ENCODE measurements at places on chromosomes 16 and 17.

DNA sequence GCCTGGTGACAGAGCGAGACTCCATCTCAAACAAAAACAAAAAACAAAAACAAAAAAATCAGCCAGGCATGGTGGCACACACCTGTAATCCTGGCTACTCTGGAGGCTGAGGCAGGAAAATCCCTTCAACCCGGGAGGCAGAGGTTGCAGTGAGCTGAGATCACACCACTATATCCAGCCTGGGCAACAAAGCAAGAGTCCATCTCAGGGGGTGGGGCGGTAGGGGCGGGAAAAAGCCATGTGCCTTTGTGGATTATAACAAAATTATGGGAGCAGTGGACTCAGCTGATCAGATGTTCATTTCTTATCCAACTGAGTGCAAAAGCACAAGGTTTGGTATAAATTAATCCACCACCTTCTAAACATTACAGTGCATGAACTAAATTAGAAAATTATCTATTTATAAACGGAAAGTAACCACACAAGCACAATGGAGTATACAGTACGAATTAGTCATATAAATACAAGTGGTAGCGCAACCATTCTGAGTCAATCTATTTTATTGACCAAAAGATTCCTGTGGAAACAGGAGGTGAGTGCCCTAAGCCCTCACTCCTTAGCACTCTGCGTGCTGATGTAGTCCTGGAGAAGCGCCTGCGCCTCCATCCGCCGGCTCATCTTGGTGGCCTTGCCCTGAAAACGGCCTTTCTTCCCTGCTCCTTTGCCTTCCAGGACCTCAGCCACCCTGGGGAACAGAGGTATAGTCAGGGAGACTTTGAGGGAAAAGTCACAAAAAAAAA is 14.0 kb downstream of the AARSD1 start:
- no peak for DNase-seq

DNA sequence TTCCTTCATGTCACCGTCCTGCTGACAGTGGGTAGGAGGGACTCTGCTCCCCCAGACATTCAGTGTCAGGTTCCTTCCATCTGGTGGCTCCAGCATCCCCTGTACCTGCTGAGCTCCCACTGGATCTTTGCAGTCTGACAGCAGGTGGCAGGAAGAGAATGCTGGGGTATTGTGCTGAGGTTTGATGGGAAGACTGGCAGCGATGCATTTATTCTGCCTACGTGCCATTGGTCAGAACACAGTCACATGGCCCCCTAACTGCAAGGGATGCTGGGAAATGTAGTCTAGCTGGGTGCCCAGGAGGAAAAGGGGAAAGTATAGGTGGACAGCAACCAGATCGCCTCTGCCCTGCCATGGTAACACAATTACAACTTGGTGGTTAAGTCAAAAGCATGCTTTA is 44.4 kb downstream of the IRX3 start:
- DNase-seq: no peak

DNA sequence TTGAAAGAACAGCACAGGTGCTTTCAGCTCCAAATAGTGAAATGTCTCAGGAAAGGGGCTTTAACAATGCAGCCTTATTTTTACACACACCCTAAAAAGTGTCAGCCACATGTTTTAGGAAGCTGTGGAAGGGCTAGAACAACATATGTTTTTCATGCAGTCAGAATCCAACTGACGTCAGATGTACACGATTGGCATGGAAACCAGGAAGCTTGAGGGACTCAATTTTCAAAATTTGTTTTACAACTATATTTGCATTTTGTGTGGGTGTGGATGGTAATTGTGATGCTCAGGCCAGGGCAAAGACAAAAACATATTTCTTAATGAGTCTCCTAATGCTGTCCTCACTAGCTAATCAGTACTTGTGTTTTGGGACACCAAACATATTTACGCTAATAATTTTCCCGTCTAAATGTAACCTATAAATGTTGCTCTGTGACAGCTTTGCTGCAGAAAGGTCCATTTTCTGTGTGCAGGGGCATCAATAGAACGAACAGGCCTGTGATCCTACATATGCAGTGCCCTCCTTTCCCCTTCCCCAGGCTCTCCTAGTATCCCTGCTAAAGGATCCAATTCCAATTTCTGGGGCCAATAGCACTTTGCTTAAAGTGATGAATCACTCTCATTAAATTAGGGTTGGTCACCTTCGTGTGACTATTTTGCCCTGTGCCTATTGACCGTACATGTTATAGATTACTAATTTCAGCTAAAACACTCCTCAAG is 434.0 kb upstream of the CDH5 start:
- DNase-seq: no peak

- DNase-seq: peak; percentile 71
Measured at GRCh38 chr17:2398655-2399571, 1.9 kb downstream of the MNT start.

DNA sequence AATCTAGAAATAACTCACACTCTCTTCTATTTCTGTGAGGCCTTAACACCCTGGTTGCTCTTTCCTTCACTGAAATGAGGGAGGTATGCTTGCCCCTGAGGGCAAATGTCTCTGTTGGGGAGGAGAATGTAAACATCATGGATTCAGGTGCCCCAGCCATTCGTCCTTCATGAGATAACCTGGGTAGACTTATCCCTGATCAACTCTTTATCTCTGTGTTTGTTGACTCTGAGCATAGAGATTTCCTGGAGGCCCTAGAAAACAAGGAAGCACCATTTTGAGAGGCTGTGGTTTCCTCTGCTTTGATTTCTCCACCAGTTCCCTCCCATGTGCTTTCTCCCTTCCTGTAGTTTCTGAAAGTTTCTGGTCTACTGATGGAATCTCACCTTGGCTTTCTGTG is 77.3 kb downstream of the PHKB start:
- no peak for DNase-seq

GRCh38 chr16:84486126-84486525 is 18.3 kb downstream of the MEAK7 start:
- no peak for DNase-seq

GRCh38 chr17:78038748-78039288 is 80.3 kb downstream of the TNRC6C start:
- no peak for DNase-seq

DNA sequence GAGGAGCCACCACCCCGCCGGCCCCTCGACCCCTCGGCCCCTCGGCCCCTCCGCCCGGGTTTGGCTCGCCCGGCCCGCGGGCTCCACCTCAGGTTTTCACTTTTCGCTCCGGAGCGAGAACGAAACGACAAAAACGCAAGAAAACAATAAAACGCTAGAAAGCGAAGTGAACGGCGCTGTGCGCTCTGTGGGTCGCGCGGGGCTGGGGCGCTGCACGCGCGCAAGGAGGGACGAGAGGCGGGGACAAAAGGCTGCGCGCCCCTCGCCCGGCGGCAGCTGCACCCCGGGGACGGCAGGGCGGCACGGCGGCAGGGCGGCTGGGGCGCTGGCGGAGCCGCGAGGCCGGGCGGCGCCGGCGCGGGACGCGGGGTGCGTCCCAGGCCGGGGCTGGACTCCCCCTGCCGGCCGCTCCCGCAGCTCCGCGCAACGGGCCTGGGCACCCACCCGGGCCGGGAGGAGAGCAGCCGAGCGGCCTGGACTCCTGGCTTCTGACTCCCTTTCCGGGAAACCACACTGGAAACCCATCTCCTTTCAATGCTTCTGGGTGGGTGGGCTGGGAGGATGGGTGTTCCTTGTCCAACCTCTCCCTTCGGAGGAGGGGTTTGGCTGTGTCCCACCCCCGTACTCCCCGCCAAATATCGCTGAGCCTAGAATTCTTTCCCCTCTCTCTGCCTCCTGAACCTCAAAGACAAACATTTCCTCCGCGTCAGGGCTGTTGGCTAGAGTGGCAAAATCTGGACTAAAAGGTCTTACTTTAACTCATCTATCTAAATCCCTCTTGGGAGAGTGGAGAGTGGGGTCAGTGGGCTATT is 9.9 kb downstream of the TBX2 start:
- DNase-seq: peak; percentile 23

DNA sequence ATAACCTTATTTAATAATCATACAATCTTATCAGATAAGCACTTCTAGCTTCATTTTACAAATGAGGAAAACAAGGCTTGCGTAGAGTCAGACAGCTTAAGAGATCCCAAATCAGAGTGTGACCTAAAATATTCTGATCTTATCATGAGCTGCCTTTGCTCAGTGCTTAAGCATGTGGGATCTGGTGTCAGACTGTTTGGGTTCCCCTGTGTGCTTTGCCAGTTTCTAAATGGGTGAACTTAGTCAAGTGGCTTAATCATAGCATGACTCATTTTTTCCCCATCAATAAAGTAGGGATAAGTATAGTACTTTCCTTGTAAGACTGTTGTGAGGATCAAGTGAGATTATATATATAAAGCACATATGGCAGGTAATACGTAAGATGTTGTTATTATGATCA is 612.6 kb upstream of the C16orf82 start:
- DNase-seq: no peak

DNA sequence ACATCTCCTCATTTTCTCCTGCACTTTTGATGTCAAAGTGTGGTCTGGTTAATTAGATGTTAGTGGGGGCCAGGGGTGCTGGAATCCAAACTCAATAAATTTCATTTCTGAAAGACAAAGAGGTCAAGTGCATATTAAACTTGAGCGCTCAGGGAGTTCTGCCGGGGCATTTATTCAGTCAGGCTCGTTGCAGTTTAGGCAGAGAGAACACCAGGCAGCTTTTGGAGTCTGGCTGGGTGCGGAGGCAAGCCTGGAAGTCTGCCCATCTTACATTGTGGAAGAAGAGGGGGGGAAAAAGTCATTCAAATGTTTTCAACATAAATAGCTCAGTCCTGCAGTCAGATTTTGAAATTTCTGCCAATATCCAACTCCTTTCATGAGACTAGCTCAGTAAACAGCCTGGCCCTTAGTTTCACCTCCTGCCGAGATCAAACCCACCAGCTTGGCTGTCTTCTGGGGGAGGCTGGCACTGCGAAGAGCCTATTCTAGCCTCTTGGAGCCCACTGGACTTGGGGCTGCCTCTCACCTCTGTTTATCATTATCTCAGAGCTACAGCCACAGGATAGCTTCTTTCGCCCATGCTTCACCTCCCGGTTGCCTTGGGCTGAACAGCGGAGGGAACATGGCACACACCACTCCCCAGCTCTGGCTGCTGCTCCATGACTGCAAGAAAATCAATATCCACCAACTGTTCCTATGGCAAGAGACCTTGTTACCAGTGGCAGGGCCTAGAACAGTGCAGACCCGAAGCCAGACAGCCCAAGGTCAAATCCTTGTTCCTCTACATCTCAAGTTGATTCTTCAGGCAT is 177.4 kb upstream of the CDH5 start:
- no peak for DNase-seq

DNA sequence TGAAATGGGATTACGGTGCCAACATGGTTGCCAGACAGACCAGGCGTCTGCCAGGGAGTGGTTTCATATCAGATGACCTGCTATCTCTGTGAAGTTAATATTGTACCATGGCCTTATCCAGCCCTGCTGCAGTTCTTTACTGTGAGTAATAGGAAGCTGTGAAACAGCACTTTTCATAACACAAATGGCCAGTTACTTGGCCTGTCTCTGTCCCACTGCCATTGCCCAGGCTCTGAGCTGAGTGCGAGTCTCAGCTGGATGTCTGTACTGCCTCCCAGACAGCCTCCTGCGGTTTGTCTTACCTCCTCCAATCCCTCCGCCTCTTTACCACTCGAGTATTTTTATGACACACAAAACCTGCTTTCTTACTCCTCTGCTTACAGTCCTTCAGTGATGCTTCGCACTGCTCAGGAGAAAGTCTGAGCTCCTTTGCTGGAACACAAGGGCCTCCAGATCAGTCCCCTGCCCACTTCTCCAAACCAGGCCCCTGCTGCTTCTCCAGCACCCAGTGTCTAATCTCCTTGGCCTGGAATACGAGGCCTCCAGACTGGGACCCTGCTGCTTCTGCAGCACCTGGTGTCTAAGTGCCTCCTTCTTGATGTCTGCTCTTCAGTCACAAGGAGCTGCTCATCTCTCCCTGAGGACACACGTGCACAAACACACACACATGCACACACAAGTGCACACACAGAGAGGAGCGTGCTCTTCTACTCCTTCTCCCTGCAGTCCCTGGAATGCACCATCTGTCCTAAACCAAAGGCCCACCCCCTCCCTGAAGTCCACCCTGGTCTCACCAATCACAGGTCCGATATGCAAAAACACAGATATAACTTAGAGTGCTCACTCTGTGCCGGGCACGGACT is 17.1 kb upstream of the RHOT1 start:
- DNase-seq: no peak

DNA sequence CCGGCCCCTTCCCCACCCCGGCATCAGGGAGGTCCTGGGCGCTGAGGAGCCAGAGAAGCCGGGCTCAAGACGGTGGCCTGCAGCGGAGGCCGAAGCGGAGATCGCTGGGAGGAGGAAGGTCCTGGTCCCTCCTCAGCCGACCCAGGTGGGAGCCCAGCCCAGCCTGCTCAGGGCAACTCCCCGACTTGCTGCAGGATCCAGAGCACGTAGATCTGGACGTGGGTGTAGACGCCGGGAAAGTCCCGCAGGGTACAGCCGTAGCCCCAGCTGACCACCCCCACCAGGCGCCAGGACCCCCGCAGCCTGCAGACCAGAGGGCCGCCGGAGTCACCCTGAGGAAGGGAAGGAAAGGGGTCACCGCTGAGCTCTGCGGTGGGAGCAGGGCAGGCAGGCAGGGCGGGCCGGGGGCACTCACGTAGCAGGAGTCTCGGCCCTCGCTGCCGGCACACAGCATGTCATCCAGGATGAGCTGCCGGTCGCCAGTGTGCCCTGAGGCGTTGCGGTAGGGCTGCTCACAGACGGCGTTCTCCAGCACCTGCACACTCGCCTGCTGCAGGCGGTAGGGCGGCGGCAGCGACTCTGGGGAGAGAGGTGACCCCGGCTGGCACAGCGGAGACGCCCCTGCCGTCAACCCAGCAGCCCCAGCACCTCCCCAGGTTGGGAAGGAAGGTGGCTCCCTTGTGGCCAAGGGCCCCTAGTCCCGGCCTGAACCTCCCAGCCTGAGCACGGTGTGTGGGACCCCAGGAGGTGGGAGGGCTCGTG is 5.4 kb downstream of the TPSD1 start:
- DNase-seq: no peak

- DNase-seq: no peak
Measured at GRCh38 chr17:69335058-69335457, 8.1 kb upstream of the ABCA5 start.

- peak; percentile 99 for DNase-seq
Measured at GRCh38 chr17:81222906-81223761, at the start of gene CEP131. Gene CEP131 (minus strand): TSS chr17:81222965. CDS start chr17:81220056, 2,909 bp downstream.

GRCh38 chr16:89152831-89153700 is 18.5 kb upstream of the CDH15 start:
- DNase-seq: no peak

DNA sequence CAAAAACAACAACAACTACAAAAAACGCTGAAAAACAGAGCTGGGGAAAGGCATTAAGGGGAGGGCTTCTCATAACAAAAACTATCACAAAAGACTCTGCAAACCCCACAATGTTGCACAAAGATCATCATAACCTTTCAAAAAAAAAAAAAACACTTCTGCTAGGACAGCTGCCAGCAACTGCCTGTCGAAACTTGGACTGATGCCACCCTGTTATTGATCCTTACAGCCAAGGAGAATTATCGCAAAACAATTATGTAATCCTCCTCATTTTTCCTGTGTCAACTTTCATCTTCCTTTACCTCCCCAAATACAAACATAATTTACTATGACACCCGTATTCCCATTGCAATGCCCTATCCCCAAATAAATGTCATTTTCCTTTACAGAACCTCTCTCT is 9.3 kb downstream of the CCDC40 start:
- no peak for DNase-seq

Data from activated CD4-positive, alpha-beta T cell treated with anti-CD3 and anti-CD28 coated beads, Interleukin-2, Interleukin-4, amounts not matched to agents 100 ng/mL and 50 ng/mL, durations not matched to agents 16 hours and 8 hours (primary cell).